Astrocyte of the hippocampus (primary cell): ENCODE measurements at places on chromosomes 2 and 18.
A peak's percentile ranks its signal among the peaks of the same experiment; 100 is the strongest.

- DNase-seq: no peak
Observed at GRCh38 chr2:241841181-241842066, 17.3 kb downstream of the PDCD1 start.

GRCh38 chr2:52955079-52955478 lies 812.5 kb upstream of the CHAC2 start:
- DNase-seq: peak; percentile 23

GRCh38 chr2:202387608-202388342 lies 11.6 kb downstream of the BMPR2 start:
- DNase-seq: no peak

DNA sequence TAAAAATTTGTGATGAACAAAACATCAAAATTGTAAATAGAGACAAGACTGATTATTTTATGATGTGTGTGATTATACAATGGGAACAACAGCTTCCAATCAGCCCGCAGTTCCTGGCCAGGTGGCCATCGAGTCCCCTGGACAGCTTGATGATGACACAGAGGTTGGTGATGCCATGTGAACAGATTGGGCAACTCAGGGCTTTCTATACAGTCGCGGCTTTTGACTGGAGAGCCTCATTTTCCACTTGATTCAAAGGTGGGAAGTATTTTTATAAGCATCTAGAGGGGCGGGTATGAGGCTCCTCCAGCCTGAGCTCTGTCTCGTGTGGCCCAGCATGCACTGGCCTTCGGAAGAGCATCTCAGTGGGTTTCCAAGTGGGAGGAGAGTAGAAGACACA lies 14.9 kb upstream of the HPCAL1 start:
- DNase-seq: no peak

GRCh38 chr2:106174056-106174455 lies 20.0 kb downstream of the UXS1 start:
- DNase-seq: no peak

DNA sequence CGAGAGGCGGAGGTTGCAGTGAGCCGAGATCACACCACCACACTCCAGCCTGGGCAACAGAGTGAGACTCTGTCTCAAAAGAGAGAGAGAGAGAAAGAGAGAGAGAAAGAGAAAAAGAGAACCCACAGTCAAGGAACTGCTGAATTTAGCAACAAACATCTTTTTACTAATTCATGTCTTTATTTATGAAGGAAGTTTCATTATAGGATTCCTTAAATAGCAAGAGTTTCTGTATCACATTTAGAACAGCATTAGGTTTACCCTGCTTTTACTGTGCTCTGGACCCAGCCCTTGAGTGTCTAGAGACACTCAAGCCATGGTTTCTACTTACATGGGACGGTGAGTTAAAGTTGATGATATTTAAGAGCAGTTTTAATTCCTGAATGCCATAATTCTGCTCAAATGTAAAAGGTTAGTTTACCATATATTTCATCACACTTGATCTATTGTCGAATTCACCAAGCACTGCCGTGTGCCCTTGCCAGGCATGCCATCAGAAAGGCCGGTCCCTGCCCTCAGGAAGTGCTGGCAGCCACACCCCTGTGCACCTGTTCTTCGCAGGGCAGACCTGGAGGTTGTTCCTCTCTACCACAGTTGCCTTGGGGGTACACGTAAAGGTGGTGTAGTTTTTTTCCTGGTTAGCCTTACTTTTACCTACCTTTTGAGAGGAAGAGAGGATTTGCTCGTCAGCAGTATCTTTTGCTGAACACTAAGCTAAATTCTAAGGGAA lies 153.3 kb downstream of the LDLRAD4 start:
- no peak for DNase-seq

- no peak for DNase-seq
Observed at GRCh38 chr2:165827016-165827920, 33.2 kb upstream of the GALNT3 start.

GRCh38 chr2:49032126-49032525 lies 122.2 kb downstream of the FSHR start:
- DNase-seq: no peak

- DNase-seq: no peak
Observed at GRCh38 chr2:215080545-215080944, 57.9 kb downstream of the ABCA12 start.

DNA sequence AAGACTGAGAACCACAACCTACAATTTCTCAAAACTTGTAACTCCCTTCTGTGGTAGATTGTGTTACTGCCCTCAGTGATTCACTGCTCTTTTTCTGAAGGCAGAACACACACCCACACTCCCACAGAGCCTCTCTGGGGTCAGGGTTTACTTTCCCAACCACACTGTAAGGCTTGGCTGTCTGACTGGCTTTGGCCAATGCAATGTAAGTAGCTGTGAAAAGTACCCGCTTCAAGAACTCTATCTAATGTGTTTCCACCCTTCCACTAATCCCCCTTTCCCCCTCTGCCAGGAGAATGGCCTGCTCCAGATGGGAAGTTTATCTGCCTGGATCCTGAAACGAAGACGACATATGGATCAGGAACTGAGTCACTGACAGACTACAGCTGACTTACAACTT lies 222.7 kb downstream of the CDH2 start:
- DNase-seq: peak; percentile 34

- no peak for DNase-seq
Observed at GRCh38 chr2:3022841-3023372, 354.7 kb downstream of the EIPR1 start.

GRCh38 chr18:2100694-2101213 lies 470.6 kb downstream of the METTL4 start:
- no peak for DNase-seq

GRCh38 chr2:219636144-219636915 lies 8.9 kb downstream of the SLC4A3 start:
- DNase-seq: no peak

GRCh38 chr2:23691565-23691964 lies 235.4 kb downstream of the ATAD2B start:
- DNase-seq: no peak

- DNase-seq: peak; percentile 73
Observed at GRCh38 chr2:127591221-127591923, 54.6 kb upstream of the GPR17 start.

- no peak for DNase-seq
Observed at GRCh38 chr2:191597186-191597751, 80.7 kb upstream of the NABP1 start.

- peak; percentile 90 for DNase-seq
Observed at GRCh38 chr2:238847841-238848690, at the start of gene TWIST2. TWIST2 (plus strand) TSS chr2:238848085; CDS start chr2:238848216, 131 bp downstream.

- DNase-seq: no peak
Observed at GRCh38 chr2:200161458-200161857, 145.0 kb upstream of the SPATS2L start.

DNA sequence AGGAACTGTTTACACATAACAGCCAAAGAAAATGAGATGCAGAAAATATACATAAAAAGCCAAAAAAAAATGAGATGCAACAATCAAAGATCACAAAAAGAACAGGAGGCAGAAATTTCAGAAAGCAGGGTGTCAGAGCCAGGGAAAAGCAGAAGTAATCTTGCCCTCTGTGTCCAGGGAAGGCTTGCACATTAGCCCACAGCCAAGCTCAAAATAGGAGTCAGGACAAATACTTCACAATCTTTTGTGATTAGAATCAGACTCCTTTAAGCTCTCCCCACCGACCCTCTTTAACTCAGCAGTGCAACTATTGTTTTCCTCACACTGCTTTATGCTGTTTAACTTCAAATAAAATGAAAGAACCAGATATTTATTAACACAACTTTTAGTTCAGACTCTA lies 34.6 kb downstream of the IAH1 start:
- DNase-seq: peak; percentile 36

- DNase-seq: no peak
Observed at GRCh38 chr2:62506421-62506750, 391 bp upstream of the TMEM17 start.

DNA sequence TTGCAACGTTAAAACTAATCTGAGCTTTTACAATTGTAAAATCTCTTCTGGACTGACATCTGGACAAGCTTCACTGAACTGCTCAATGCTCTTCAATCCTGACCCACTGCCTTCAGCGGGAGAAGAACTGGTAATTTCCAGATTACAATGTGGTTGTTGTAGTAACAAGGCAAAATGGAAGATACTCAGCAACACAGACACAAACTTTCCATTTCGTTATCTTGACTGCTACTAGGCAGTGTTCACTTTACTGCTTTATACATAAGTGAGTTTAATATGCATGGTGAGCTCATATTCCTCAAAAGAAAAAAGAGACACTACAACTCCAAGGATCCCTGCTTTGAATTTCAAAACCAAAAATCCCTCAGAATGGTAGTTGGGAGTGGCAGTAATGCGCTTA lies 51.9 kb downstream of the GRB14 start:
- no peak for DNase-seq

DNA sequence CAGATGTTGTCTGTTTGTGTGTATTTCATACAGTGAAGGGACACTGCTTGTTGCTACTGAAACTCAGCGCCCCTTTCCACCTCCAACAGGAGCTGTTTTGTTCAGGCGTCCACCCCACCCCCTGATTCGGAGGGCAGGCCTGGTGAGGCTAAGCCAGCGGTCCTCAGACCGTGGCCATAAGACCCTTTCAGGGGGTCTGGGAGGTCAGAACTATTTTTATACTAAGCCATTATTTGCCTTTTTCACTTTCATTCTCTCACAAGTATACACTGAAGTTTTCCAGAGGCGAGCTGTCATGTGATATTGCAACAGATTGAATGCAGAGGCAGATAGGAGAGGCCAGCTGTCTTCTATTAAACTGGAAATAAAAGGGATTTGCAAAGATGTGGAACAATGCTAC lies 39.7 kb upstream of the IGFBP5 start:
- DNase-seq: no peak

GRCh38 chr18:3451183-3451988 lies 1.4 kb downstream of the TGIF1 start:
- DNase-seq: peak; percentile 97

- no peak for DNase-seq
Observed at GRCh38 chr2:12452185-12452584, 264.6 kb upstream of the TRIB2 start.

DNA sequence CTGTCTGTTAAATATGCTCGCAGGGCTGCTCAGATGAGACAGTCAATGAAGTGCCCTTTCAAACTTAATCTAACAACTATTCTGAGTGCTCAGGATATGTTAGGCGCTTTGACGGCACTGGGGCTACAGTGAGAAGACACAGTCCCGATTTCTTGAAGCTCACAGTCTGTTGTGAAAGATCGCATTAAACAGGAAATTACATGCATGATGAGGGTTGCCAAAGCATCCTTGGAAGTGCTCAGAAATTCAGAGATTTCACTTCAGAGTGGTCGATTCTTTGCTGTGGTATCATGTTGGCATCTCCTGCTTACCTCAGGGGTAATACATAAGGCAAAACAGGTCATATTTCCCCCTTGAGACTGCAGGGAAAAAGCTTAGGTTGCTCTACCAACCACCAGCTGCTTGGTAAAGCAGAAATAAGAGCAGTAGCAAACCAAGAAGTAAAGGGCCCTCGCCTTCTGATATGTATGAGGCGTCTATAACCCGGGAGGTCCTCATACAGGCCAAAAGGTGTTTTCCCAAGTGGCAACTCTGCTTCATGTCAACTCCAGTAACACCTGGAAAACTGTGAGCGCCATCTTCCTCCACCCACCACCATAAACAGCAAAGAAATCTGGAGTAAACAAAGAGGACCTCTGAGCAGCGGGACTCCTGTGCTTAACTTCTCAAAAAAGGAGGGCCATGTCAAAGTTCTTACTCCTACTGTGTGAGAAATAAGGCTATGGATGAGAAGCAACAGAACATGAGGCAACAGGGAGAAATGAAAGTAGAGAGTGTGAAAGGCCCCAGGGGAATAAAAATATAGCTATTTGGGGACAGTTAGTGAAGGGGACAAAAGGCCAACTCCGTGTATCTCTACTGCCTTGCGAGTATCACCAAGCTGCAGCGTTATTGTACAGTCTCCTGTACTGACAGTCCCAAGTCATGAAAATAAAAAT lies 79.3 kb downstream of the CLHC1 start:
- DNase-seq: no peak

- DNase-seq: peak; percentile 11
Observed at GRCh38 chr2:49753344-49753985, 599.1 kb upstream of the FSHR start.

DNA sequence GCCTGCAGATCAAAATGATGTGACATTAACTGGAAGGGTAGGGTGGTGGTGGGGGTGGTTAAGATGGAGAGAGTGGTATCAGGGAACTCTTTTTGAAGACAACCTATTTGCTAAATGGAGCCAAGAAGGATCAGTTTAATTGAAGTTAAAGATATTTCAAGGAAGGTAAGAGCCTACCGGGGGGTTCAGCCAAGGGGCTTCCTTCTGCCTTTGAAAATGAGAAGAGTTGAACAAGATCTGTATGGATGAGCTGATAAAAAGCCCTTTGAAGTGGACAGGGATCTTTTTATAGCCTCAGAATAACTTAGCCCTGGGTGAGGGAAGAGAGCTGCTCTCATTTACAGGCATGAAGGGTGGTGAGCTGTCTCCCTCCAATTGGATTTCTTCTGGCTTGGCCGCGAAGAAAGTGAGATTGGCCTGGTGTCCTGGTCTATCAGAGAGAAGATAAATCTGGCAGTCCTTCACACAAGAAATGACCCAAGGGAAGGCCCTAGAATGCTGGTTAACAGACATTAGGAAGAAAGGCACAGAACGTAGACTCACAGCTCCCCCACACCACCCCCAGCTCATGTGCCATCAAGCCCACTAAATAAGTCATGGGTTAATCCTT lies 439.8 kb downstream of the TNS1 start:
- no peak for DNase-seq

DNA sequence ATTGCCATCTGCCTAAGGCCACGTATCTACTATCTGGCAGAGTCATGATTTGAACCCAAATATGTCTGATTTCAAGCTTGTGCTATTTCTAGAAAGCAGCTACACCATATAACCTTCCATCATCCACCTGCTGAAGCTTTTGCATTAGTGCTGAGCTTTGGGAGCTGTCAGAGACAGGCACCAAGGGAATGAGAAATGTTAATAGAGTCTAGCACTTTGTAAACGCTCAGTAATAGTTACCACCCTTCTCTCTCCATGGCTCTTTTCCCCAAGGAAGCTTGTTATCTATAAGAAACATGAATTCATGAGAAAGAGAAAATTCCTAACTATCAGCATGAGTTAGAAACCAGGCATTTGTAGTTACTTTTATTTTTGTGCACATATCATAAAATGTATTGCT lies 151.5 kb downstream of the CPS1 start:
- no peak for DNase-seq

- DNase-seq: no peak
Observed at GRCh38 chr18:63182310-63182772, 137.2 kb downstream of the BCL2 start.
